GM23338 (cell line): ENCODE measurements at places on chromosomes 7 and 10. TPM values are rescaled to one million over a fixed set of nuclear protein-coding genes. Genes with fewer than 3 reads are reported as not detected.

DNA sequence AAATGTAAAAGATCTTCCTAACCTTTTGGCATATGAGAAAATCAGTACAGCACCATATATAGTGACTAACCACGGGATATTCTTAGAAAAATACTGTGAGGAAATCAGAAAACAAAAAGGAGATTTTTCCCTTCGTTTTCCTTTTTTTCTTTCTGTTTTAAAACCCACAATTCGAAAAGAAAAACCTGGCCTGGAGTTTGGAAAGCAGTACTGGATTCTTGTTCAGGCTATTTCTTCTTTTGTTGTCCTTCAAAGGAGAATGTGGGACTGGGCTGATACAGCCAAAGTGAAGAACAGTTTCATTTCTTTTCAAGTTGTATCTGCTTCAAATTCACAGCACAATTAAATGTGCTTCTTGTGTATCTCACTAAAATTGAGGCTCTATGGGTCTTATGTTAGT, 156.8 kb upstream of the PHYHIPL start:
- no peak for DNase-seq

- peak; percentile 72 for DNase-seq
These were observed 1.6 kb downstream of the CHST15 start for GRCh38 chr10:124091646-124092249.

GRCh38 chr7:73741600-73741999, 3.0 kb upstream of the ABHD11 start:
- DNase-seq = peak; percentile 81

DNA sequence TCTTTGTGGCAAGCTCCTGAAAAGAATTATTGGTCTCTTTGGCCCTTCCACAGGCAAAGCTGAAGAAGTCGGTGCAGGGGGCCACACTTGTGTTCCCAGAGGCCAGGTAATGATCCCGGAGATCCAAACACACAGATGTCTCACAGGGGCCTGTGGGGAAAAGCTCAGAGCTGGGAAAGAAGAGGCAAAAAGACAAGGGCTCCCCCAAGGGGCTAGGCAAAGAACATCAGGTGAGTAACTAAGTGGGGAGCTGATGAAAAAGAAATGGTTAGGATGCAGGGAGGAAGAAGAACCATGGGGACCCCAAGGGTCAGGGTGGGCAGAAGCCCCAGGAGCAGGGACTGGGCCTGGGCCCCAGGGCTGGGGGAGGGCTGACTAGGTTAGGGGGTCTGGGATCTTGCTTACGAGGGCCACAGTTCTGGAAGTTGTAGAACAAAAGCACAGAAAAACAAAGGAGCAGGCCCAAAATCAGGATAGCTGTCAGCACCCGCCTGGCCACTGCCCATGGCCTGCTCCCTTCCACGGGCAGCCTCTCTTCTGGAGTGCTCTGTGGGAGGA, 1.1 kb downstream of the KEL start:
- peak; percentile 20 for DNase-seq

DNA sequence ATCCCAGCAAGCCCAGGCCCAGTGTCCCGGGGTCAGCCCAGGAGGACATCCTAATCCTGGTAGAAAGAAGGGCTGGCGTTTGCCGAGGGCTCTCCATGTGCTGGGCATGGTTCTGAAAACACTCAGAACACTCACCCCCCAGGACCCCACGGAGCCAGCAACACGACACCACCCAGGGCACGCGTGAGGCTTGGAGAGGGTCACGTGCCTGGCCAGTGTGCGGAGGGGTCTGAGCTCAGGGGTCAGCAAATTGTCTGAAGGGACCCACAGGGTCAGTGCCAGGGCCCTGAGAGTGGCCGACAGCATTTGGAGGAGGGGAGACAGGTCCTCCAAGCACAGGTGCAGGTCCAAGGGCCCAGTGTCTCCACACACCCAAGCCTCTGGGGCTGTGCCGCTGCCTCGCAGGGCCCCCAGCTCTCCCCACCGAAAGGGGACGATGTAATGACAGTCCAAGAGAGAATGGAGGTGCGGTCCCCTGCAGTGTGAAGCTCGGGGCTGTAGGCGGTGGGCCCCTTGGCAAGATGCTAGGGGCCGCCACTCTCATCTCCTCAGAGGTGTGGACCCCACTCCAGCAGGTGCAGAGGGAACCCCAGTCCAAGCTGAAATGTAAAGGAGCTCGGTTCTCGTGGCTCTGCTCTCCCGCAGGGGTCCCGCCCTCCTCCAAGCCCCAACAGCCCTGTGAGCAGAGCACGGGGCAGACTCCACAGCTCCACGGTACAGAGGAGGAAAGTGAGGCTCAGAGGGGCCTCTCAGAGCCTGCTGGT, 7.8 kb downstream of the FOXL3 start:
- no peak for DNase-seq

- no peak for DNase-seq
These were observed 399.0 kb downstream of the GRID1 start for GRCh38 chr10:85967594-85967993.

Gene GNG11
- total RNA-seq = 0.89 and 1.6 TPM in 2 replicates

Gene ATOH7
- total RNA-seq = 1.2 and 1.8 TPM in 2 replicates

Gene ZKSCAN1
- total RNA-seq = 14.5 and 19.4 TPM in 2 replicates
